ENCODE measurements at places on chromosomes 12 and 14. TPM values are rescaled to one million over a fixed set of nuclear protein-coding genes. Genes with fewer than 3 reads are reported as not detected.

The CCND2 gene
- total RNA-seq: 607 TPM

The SSPN gene
- total RNA-seq: 6.3 TPM

The FAM90A1 gene
- not detected for total RNA-seq

The KCNJ8 gene
- 0.93 TPM for total RNA-seq

GRCh38 chr12:18990856-18991255 is 138.7 kb upstream of the PLEKHA5 start:
- no peak for DNase-seq

The C12orf54 gene
- total RNA-seq: 1.2 TPM

The PTPRO gene
- 0.12 TPM for total RNA-seq

DNA sequence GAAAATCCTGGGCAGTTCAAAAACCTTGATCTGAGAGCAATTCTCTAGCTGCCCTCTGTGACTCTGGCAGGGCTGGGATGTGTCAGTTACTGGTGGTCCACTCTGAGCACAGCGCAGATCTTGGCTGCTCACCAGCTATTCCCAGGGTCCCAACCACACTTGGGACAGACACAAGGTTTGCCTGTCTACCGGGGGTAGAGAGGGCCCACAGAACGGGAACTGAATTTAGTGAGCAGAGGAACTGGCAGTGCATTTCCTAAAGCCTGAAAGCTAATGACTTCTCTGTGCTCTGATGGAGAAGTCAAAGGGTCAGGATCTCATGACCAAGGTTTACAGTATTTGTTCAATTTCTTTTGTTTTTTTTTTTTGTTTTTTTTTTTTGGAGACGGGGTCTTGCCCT is 2.6 kb downstream of the PDE6H start:
- no peak for DNase-seq

The TRIAP1 gene
- 54.0 TPM for total RNA-seq

The EPYC gene
- total RNA-seq: 0.39 TPM

The MYF6 gene
- not detected for total RNA-seq

DNA sequence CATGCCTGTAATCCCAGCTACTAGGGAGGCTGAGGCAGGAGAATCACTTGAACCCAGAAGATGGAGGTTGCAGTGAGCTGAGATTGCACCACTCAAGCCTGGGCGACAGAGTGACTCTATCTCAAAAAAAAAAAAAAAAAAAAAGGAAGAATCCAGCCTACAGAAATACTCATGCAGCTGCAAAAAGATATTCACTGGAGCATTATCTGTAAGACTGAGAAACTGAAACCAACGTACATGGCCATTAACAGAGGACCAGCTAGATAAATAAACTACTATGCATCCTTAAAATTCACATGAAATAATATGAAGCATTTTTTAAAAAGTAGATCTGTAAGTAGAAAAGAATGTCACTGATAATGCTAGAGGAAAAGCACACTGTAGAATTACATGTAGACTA is 3.5 kb downstream of the SLC7A7 start:
- DNase-seq: no peak

GRCh38 chr12:63857771-63858670 is 13.5 kb downstream of the SRGAP1 start:
- DNase-seq: peak; percentile 64
